ENCODE measurements at places on chromosomes 5 and 9.

DNA sequence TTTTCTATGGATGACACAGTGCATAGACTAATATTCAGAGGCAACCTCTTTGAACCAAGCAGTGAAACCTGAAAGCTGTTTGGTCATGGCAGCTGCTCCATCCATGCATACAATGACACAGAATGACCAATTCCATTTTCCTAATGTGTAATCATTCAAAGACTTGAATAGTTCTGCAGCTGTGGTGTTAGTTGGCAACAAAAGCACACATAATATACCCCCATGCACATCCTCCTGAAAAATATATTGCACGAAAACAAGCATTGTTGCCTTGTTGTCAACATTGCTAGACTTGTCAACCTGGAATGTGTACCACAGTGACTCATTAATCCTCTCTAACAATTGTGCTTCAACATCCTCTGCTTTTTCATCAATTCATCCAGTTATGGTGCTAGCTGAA, 71.0 kb upstream of the SEMA6A start:
- DNase-seq = no peak

DNA sequence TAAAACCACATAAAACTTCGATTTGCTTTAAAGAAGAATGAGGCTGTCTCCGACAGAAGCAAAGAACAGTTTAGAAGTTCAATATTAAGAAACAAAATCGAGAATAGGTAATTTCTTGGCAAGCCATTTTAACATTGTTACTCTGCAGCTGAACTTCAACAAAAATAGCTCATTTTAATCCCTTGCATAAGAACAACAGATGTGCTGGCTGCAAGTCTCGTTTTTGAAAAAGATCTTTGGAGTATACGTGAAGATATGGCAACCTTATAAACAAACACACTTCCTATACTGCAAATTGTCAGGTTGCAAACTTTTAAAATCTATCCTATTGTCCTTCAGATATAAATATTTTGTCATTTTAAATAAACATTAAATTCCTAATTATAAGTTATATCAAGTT, 71.5 kb downstream of the FBN2 start:
- DNase-seq = no peak

DNA sequence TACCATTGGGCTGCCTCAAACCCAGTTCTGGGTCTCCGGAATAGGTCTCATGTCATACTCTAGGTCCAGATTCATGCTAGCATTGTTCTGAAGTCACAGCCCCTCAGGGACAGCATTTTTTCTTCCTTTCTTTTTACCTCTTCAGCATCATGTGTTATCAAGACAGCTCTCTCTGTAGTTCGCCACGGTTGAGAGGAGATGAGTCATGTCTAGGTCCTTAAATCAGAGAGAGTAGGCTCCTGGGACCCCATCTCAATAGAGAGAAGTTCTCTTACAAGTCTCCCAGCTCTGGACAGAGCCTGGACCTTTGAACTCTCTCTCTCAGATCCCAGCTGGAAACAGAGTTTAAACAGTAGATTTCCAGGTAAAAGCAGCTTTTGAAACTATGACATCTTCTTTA, 332.4 kb upstream of the CD180 start:
- DNase-seq = no peak

DNA sequence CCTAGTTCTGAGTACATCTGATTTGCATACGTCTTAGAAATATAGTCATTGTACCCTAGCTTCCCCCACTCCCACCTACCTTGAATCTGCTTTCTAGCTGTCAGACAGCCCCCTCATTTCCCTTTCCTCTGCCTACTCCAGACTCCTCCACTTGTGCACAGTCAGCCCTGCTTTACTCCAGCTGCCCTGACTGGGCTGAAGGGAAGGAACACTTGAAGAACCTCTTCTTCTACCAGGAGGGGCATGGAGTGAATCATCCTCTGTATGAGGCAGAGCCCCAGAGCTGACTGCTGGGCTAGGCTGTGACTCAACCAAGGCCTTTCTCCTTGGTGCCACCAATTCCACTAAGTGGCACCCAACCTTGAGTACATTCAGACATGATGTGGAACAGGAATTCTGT, 18.1 kb upstream of the ZFR start:
- peak; percentile 42 for DNase-seq

DNA sequence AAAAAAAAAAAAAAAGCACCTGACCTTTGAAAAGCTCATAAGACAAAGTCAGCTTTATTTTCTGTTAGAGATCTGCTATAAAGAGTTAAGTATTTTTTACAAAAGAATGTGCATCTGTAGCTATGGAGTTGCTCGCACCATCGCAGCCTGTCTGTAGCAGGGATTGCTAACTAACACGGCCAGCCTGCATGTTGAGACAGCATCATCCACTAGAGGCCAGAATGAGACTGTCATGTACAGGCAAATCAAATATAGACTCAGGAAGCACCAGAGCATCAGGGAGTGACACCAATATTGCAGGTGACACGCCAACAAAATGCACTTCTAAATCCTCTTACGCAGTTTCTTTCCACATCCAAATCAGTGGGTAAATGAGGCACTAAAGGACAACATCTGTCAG, 136.3 kb upstream of the RASEF start:
- DNase-seq = peak; percentile 45

DNA sequence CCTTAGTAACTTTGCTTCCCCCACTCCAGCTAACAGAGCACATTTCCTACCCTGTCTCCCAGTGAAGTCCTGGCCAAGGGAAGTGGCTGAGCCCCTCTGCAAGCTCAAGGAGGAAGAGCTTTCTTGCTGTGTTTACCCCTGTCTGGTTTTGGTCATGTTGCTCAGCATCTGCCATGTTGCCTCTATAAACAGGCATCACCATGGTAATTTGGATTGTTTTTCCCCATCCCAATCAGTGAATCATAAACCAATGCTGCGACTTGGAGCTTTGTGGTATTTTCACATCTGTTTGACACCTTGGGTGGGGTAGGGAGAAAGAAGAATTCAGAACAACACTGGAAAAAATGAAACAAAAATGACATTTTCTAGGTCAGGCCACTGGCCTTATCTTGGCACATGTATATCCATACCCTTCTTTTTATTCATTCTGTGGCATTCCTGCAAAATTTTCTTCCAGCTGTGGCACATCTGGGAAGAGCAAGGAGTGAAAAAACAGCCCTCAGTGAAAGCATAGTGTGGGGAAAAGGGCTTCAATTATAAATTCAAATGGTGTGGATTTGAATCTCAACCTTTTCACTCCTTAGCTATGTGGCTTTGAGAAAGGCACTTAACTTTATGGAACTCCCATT, 42.5 kb downstream of the SLIT3 start:
- no peak for DNase-seq

GRCh38 chr5:8156706-8157105, 287.8 kb downstream of the MTRR start:
- DNase-seq = no peak
